Activated CD4-positive, alpha-beta T cell treated with anti-CD3 and anti-CD28 coated beads, Interleukin-2, amount 50 U/mL, for 1 hour (primary cell): ENCODE measurements at places on chromosomes 4 and X.

GRCh38 chrX:40099055-40099958 lies 1.5 kb upstream of the BCOR start:
- DNase-seq, result peak; percentile 57

GRCh38 chr4:114312338-114312737 lies 286.3 kb upstream of the UGT8 start:
- no peak for DNase-seq

DNA sequence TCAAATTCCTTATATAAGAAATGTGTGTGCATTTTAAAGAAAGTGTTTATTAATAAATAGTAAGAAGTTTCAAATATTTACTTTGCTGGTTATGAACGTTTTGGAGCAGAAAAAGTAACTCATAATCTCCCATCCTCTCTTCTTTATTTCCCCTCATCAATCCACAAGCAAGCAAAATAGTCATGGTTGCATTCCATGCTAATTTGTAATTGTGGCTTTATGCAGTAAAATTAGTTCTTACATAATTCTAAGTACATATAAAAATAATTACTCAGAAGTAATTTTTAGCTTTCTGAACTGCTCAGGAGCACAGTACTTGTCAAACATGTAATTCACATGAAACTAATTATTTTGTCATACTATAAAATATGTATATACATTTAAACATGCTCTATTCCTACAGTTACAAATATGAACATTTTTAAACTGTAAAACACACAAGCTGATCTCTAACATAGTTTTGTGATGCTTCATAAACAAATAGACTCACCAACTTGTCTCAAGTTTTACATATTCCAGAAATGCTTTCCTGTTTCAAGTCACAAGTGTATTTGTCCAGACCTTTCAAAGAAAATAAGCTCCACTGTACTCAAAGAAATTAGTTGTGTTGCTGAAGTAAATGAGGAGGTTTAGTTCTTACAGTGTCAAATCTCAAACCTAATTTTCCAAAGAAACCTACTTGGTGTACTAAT lies 218.9 kb downstream of the PABPC4L start:
- no peak for DNase-seq

DNA sequence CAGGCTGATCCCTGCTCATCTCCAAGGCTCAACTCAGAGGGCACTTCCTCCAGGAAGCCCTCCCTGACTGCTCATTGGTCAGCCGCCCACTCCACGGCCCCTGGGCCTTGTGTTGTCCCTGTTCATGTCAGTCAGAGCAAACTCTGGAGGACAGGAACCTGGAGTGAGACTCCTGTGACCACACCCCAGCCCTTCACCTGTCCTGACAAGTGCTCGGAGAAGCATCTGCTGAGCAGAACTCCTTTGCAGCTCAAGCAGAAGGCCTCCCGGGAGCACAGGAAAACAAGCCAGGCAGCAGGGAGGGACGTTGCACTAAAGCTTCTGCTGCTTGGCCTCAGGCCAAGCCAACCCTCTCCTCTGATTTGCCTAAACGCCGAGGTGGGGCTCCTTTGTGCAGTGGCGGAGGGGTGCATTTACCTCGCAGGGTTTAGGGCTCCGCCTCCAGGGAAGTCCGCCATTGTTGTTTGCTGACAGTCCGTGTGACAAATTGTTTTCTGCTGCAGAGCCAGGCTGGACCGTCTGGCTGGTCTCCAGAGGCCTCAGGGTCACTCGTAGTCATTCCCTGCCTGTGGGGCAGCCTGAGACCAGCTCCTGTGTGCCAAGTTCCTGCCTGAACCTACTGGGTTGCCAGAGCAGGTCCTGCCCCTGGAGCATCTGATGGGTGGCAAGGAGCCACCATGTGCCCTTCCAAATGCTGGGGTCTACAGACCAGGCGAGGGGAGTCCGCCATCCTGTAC lies 61.8 kb downstream of the C4orf50 start:
- no peak for DNase-seq

GRCh38 chrX:70429759-70430158 lies 6.6 kb downstream of the GDPD2 start:
- no peak for DNase-seq

GRCh38 chr4:37765741-37766140 lies 60.7 kb upstream of the PGM2 start:
- no peak for DNase-seq

GRCh38 chrX:17826609-17827496 lies 34.2 kb downstream of the RAI2 start:
- DNase-seq, result no peak

- DNase-seq, result no peak
Measured at GRCh38 chrX:18707426-18708049, at the start of gene PPEF1. Gene PPEF1 (plus strand): TSS chrX:18707645. CDS start chrX:18707781, 136 bp downstream.

- no peak for DNase-seq
Measured at GRCh38 chr4:113815826-113816225, 54.3 kb upstream of the CAMK2D start.

DNA sequence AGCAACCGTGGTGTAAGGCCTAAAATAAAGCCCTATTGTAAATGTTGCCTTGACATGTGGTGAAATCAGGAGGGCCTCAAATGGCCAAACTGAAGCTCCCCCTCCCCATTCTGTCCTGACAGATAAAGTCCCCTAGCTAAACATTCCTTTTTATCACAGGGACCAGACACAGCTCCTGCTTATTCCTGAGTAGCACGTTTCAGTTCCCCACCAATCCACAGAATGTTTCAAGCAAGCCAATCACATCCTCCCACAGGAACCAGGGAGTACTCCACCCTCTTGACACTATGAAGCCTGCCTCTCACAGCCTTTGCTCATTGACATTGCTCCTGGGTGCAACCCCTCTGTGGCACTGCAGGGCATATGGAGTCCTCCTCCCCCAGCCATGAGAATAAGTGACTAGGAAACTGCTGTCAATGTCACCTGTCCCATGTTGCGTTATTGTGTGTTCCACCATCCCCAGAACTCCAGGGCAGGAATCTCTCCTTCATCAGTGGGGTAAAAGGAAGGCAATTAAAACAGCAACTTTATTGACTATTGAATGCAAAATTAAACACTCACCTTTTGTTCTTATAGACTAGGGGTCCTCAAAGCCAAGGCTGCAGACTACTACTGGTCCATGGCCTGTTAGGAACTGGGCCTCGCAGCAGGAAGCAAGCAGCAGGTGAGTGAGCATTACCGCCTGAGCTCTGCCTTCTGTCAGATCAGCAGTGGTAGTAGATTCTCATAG lies 128.1 kb downstream of the COL25A1 start:
- no peak for DNase-seq

DNA sequence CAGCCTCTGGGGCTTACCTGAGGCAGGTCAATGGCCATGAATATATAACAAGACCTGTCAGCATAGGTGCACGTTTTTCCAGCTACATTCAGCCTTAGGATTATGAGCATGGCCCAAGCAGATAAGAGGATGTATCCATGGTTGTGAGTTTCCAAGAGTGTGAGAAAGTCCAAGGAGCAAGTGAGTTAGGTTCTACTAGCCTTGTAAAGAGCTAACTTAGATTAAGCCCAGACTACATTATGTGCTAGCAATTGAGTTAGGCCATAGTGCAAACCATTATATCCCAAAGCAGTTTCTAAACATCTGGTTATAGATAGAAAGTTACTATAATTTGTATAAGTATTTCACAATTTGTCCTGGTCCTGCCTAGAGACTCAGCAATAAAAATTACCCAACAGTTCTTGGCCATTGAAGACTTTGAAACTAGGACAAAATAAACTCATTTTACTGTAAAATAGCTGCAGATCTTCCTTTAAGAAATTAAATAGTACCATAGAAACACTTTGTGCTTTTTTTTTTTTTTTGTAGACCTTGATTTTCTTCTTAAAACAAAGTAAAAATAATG lies 312.0 kb downstream of the CAMK2D start:
- no peak for DNase-seq

DNA sequence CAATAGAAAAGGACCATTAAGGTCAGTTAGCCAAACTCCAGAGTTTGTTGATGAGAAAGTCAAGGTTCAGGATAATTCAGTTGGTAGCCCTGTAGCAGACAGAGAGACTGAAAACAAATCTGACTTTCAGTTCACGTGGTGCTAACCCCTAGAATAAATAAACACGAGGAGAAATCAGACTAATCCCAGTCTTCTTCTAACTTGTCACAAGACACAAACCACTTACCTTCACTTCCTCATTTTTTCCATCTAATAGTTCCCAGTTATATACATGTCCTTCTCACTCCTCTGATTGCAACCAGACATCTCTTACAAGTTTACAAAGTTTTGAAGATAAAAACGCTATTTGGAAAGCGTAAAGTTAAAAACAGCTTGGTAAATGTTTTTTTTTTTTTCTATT lies 7.7 kb downstream of the TLR7 start:
- DNase-seq, result no peak

DNA sequence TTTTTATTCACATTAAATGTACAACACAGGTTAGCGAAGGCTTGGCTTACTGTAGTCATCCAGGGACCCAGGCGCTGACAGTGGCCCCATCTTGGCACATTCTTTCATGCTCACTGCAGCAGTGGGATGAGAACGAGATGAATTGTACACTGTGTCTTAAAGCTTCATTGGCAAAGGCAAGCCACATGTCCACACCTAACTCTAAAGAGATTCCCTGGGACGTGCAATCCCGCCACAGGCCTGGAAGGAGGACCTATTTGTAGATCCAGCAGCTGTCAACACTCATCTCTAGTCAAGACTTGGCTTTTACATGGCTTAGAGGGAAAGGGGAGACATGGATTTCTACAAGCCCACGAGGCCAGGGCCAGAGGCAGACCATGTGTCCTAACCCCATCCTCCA lies 16.1 kb upstream of the CXCR3 start:
- no peak for DNase-seq

DNA sequence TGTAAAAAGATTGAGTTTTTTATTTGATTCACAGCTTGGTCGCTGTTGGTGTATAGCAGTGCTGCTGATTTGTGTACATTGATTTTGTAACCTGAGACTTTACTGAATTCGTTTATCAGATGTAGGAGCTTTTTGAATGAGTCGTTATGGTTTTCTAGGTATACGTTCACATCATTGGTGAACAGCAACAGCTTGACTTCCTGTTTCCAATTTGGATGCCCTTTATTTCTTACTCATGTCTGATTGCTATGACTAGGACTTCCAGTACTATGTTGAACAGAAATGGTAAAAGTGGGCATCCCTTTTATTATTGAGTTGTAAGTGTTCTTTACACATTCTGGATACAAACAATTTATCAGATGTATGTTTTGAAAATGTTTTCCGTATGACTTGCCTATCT lies 76.0 kb downstream of the ADGRG4 start:
- DNase-seq, result no peak

GRCh38 chr4:126799971-126800574 lies 832.7 kb upstream of the INTU start:
- DNase-seq, result no peak

GRCh38 chrX:122501652-122502051 lies 682.4 kb upstream of the GRIA3 start:
- no peak for DNase-seq

- no peak for DNase-seq
Measured at GRCh38 chrX:55818673-55819375, 101.3 kb downstream of the RRAGB start.
